ENCODE measurements at places on chromosomes 2 and 18.

- DNase-seq, result no peak
These were observed 158.4 kb downstream of the GALNT14 start for GRCh38 chr2:30979822-30980245.

GRCh38 chr2:73142937-73143336 lies 30.2 kb upstream of the RAB11FIP5 start:
- no peak for DNase-seq

DNA sequence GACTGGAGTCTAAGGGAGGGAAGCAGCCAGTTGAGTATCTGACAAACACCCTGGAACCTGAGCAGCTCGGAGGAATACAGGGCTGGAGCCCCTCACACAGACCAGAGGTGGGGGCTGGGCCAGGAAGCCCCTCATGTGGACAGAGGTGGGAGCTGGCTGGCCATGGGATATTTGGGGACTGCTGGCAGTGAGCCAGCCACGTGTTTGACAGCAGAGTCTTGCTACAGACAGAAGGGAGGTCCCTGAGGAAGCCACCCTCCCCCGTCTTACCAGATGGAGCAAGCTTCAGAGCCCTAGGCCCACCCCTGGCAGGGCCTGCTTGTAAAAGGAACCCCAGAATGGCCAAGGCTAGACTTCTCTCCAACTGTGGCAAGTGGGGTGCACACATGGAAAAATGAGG lies 3.6 kb upstream of the MTERF4 start:
- no peak for DNase-seq

GRCh38 chr2:40289771-40290404 lies 162.0 kb downstream of the SLC8A1 start:
- no peak for DNase-seq

- DNase-seq, result no peak
These were observed 47.2 kb downstream of the AGAP1 start for GRCh38 chr2:235541016-235541415.

- DNase-seq, result no peak
These were observed 111.1 kb downstream of the COL4A4 start for GRCh38 chr2:227052879-227053278.

GRCh38 chr2:133240491-133241223 lies 327.6 kb downstream of the NCKAP5 start:
- no peak for DNase-seq

DNA sequence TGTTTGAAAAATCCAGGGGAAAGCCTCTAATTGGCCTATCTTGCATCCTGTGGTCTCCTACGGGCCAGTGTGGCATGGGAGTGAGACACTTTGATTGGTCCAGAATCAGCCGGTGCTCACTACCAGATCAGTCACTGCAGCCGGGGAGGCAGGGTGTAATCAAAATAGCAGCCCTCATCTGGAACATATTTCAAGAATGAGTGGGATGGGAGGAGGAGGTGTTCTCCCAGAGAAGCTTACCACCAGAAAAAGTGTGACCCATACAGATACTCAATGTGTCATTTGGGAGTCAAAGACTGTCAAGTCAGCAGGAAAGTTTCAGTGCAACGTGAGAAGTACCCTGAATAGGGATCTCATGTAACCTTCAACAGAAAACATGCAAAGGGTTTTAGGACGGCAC lies 393.9 kb upstream of the SLC14A2 start:
- no peak for DNase-seq

GRCh38 chr2:237298151-237299118 lies 115.5 kb downstream of the COL6A3 start:
- DNase-seq, result no peak
